Fibroblast of the conjunctiva (primary cell): ENCODE measurements at places on chromosomes 12 and 14.

- no peak for DNase-seq
These were observed 226.7 kb upstream of the ABCD2 start for GRCh38 chr12:39846304-39846703.

- DNase-seq: no peak
These were observed 65.2 kb downstream of the ARL6IP4 start for GRCh38 chr12:123045678-123046077.

GRCh38 chr12:99131751-99132199 lies 486.7 kb downstream of the APAF1 start:
- DNase-seq: no peak

GRCh38 chr12:90211017-90211416 lies 502.4 kb upstream of the ATP2B1 start:
- no peak for DNase-seq

- no peak for DNase-seq
These were observed 9.4 kb downstream of the KRT80 start for GRCh38 chr12:52182384-52182783.
